ENCODE measurements at places on chromosomes 12 and 14.
A peak's percentile ranks its signal among the peaks of the same experiment; 100 is the strongest.

- DNase-seq = no peak
These were observed 77.0 kb downstream of the KITLG start for GRCh38 chr12:88503281-88503703.

DNA sequence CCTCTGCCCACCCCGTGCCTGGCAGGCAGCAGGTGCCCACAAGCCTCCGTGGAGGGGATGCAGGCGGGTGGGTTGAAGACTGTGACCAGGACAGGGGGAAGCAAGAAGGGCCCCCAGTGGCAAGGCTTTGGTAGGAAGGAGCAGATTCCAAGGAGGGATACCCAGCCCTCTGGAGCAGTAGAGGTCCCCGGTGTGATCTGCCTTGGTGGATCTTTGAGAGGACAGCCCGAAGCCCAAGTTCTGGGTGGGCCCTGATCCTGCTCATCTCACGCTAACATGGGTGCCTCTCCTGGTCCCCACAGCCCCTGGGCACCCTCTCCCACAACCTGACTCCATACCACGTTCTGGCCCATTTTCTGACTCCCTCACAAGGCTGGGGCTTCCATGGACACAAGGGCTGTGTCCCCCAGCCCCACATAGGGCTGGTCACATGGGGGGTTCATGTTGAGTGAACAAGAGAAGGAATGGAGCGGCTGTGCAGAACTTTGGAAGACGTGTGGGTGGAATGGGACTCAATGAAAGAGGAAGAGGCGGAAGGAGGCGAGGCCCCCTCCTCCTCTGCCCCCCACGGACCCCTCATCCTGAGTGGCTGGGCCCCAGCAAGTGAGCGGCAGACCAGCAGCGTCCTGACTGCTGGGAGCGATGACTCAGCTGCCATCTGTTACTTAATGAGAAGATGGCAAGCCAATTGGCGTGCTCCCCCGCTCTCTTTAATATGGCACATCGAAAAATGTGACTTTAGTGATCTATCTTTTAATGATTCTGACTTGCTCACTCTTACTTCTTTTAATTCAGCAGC is 77.0 kb upstream of the BCL11B start:
- DNase-seq = no peak

DNA sequence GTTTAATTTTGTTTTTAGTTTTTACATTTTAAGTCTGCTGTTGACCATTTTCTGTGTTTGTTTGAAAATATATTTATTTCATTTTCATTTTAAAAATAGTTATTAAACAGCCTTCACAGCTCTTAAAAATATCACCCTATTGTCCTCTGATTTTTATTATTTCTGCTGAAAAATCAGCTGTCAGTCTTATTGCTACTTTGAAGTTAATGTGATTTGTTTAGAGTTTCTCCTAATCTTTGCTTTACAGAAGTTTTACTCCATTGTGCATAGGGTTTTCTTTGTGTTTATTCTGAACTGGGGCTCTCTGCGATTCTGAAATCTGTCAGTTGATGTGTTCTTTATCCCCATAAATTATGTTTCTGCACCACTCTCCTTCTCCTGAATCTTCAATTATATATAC is 486.3 kb downstream of the SOX5 start:
- no peak for DNase-seq

GRCh38 chr12:49632401-49632800 is 9.0 kb downstream of the PRPF40B start:
- DNase-seq = no peak

GRCh38 chr14:69581316-69581935 is 6.8 kb upstream of the CCDC177 start:
- no peak for DNase-seq

DNA sequence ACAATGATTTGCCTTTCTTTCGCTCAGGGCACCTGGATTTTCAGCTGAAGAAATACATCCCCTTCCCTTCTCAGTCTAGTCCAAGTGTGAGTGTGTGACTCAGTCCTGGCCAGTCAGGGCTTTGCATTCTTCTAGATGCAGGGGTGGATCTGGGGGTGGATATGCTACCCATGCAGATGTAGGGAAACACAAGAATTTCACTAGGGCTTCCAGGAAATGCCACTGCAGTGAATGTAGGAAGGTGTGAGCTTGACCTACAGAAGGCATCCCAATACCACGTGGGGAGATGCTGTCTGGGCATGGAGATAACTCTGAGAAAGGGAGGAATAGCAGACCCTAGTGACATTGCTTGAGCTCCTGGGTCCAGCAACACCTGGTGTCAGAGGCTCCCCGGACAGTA is 404.2 kb downstream of the GLT1D1 start:
- DNase-seq = no peak

DNA sequence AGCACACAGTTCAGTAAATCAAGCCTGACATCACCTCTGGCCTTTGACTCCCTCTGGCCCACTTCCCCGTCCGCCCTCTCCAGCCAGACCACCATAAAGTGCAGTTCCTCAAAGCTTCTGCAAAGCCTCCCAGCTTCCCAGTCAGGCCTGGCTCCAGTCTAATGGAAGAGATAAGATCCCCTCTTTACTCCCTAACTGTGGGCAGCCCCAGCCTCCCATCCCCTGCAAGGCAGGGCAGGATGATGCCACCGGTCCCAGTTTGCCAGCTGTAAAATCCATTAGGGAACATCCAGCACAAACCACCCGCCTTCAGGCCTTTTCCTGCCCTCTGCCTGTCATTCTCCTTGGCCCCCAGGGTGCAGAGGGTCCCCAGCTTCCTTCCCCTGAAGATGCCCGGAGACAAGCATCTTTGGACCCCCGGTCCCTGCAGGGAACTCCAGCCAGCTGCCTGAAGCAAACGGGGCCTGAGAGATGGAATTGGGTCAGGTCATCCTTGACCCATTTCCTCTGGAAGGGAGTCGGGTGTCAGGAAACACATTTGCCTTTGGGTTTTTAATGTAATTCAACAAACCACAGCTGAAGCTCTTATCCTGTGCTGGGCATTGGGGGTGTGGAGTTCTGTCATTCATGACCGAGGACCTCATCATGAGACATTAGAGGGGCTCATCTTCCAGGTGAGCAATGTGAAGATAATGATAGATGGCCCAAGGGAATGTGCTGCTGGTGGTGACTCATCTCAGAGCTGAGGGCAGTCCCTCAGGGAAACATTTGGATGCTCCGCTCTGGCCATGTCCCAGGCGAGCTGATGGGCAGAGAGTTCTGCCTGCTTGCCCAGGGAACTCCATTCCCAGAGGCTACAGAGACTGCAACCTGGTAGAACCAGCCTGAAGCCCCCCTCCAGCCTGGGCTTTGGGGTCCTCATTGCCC is 93.8 kb upstream of the CLMN start:
- no peak for DNase-seq

DNA sequence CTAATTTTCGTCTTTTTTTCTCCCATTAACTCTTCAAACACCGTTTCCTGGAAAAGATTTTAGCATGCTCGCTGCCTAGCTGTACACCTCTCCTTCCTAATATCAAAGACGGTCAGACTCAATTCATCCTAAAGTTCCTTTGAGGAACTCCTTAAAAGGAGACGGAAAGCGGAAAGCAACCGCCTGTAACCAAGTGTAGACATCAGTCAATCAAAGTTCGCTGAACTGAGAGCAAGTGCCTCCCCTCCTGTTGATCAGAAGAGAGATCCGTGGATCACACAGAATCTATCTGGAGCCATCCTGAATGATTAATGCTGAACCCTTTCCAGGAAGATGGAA is 412 bp upstream of the TEP1 start:
- no peak for DNase-seq

DNA sequence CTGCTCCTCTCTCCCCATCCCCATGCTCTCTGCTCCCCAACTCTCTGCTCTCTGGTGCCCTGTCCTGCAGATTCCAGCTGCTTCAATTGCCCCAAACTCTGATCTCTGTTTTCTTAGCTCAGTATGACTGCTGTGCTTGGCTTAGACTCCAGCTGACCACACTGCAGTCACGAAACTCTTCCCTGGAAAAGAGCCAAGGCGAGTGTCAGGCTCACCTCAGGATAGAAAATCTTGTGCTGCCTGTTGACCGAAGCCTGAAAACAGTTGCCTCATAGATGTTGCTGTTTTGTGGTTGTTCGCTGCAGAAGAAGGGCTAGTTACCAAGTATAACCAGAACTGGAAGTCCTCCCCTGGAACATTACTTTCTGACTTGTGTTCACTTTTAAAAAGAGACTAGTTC is 6.7 kb upstream of the STON2 start:
- no peak for DNase-seq

GRCh38 chr12:79296871-79297270 is 393.9 kb downstream of the PAWR start:
- DNase-seq = no peak

DNA sequence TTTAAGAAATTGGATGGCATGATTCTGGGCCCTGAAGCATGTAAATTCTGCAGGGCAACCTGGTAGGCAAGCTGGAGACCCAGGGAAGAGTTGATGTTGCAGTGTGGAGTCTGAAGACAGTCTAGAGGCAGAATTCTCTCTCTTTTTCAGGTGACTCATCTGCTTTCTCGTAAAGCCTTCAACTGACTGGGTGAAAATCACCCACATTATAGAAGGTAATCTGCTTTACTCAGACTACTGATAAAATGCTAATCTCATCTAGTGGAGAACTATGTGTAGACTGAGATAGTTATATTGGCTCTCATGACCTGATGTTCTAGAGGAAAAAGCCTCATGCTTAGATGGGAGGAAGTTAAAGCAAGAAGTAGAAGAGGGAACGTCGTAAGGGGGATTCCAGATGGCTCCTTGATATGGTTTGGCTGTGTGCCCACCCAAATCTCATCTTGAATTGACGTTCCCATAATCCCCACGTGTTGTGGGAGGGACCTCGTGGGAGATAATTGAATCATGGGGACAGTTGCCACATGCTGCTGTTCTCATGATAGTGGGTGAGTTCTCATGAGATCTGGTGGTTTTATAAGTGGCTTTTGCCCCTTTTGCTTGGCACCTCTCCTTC is 723.8 kb downstream of the BCL11B start:
- peak; percentile 13 for DNase-seq

DNA sequence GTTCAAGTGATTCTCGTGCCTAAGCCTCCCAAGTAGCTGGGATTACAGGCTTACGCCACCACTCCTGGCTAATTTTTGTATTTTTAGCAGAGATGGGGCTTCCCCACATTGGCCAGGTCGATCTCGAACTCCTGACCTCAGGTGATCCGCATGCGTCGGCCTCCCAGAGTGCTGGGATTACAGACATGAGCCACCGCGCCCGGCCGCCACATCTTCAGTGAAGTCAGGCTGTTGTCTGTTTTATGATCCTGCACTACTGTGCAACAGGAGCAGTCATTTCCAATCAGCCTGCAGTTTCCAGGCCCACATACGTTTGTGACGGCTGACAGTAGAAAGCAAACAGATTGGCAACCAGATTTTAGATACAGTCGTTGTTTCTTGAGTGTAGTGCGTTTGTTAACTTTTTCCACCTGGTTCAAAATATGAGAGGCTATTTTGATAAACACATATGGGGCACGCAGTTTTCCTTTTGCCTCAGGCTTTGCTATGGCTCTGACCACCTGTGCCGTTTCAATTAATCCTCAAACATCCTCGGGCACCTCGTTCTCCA is 74.8 kb downstream of the LGMN start:
- no peak for DNase-seq

DNA sequence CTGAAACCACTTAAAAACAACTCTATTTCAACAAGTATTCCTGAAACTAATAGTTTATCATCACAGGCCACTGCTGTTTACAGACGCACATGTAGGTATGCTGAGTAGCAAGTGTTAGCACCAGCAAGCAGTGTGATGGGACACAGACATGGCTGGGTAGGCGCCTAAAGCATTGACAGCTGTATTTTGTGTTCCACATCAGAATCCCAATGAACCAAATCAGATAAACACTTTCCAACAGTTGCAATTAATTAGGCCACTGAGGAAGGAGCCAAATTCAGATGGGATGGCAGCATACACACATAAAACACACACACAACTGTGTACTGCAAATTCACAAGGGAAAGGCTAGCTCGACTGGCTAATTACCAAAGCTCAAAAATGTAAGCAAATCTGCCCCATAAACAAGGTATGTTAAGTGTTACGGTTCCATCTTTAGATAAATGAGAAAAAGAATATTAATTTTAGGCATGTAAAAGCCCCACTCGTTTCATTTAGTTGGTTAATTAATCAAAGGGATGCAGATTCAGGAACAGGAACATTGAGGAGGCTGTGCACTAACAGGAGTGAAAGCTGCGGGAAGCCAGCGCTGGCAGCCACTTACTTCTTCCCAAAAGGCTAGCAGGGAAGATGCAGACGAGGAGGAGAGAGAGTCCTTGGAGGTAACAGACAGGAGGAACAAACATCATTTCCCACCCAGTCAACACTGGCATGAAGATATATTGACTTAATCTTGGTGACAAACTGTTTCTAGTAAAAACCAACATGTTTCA is 33.4 kb downstream of the AMN start:
- no peak for DNase-seq

DNA sequence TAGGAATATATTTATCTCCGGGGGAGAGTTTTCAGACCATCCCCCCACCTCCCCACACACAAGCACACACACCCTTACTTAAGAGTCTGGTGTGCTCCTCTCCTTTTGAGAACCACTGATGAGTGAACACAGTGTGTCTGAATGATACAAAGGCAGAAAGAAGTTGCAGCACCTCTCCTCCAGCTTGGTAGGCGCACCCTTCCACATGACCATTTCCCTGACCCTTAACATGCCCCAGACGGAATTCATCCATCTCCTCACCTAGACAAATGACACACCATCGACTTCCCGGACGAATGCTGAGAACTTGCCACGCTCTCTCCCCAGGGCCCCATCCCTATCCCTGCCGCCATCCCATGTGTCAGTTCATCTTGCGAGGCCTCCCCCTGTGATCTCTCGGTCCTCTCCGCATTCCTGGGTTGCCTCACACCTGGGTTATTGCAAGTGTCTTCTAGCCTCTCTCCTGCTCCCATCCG is 3.9 kb downstream of the TNFRSF1A start:
- DNase-seq = no peak

- DNase-seq = no peak
These were observed 15.3 kb upstream of the NUDT14 start for GRCh38 chr14:105196265-105196960.

DNA sequence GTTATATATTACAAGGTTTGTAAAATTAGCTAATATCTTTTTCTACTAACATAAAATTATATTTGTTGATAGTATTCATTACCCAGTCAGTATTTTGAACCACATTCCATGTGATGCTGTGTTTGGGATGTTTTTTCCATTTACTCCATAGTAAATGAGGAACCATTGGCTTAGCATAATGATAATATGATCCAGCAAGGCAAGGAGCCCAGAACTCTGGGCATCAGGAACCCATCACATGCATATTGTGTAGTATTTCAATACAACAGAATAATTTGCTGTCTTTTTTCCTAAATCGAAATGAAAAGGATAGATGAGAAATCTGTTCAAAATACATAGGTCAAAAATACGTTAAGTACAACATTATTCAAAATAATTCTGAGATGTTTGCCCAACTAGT is 48.7 kb upstream of the GARIN2 start:
- no peak for DNase-seq

DNA sequence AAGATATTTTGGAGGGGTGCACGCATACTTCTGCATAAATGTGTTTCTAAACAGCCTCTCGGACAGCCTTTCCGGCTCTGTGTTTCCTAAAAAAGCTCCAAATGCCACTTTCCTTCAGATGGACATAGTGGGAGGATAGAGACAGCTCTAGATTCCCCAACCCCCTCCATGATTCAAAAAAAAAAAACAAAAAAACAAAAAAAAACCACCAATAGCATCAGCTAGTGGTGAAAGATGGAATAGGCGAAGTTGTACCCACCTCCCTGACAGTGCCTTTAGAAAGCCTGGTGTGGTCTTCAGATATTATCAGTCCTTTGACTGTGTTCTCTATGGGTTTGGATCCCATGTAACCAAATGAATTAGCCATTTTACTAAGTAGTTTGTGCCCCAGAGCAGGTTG is 94.1 kb downstream of the PHETA1 start:
- DNase-seq = no peak

All from T-helper 2 cell treated with Interferon-gamma antibody and Interleukin-4, amounts not matched to agents 5 μg/mL and 100 μg/mL, for 36 hours (primary cell).